ENCODE measurements at places on chromosomes 5 and 9.

DNA sequence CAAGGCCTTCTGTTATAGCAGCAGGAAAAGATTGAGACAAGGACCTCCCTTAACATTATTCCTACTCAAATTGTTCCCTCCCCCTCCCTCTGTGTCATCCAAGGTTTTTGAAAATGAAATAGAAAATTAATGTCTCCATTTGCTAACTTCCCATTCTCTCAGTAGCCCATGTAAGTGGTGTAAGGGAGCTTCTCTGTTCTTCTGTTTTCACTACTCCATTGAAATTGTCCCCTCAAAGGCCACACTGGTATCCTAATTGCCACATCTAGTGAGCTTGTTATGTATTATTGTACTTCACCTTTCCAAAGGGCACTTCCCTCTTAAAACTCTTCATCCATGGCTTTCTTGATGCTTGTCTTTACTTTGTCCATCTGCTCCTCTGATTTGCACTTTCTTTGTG is 131.2 kb upstream of the PIK3R1 start:
- ATAC-seq: no peak

DNA sequence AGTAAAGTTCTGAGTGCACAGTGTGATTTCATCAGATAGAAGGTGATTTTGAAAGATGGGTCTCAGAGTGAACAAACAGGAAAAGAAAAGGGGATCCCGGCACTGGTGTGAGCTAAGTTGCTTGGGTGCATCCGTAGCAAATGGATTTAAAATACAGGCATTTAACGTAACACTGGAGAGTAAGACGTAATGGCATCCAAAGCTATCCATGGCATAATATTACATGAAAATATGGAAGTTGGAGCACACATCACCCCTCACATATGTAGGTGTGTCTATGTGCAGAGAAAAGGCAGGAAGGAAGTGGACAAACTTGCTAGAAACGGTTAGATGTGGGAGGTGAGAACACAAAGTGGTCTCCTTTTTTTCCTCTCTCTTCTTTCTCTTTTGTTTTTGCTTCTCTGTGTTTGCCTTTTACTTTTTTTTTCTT is 38.2 kb upstream of the SEMA4D start:
- ATAC-seq: no peak

GRCh38 chr9:77811832-77812231 is 163.7 kb upstream of the GNA14 start:
- ATAC-seq: no peak

- ATAC-seq: no peak
These were observed 7.6 kb upstream of the DNAJA1 start for GRCh38 chr9:33017283-33018041.
